Sigmoid colon (tissue), 7 donors: ENCODE measurements at places on chromosomes 5 and 9. TPM values are rescaled to one million over a fixed set of nuclear protein-coding genes. Genes with fewer than 3 reads are reported as not detected.

DNA sequence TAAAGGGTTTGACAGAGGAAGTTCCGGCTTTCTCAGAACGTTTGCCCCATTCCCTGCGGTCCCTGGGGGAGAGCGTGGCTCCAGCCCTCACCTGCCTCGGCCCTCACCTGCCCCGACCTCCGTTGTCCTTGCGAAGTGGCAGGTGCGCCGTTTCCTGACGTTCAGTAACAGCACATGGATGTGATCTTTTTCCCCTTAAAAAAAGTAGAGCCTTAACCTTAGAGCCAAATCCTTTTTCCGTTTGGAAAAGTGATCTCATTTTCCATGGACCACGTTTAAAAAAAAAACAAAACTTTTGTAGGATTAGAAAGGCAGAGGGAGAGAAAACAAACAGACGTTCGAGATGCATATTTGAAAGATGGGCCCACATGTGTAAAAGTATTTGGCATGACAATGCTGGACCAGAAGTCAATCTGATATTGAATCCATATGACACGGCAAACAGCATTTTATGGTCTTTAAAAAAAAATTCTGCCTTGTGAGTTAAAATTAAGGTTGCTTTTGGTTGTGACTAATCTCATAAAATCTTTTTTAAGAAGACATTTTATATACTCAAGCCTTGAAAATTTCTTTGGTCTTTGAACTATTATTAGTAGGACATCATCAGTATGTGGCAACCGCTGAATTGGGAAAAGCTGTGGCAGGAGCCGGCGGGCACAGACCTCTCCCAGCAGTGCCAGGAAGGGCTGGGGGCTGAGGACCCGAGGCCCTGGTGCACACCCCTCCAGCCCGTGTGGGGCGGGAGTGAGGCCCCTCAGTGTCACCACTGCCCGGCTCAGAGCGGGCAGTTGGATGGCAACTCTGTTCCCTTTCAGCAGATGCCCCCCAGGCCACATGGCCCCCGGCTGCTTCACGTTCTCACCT, 42.5 kb upstream of the EXOC3 start:
- DNase-seq = peak; percentile 61

GRCh38 chr9:93116072-93116961, 17.7 kb downstream of the NINJ1 start:
- peak; percentile 91 for DNase-seq

DNA sequence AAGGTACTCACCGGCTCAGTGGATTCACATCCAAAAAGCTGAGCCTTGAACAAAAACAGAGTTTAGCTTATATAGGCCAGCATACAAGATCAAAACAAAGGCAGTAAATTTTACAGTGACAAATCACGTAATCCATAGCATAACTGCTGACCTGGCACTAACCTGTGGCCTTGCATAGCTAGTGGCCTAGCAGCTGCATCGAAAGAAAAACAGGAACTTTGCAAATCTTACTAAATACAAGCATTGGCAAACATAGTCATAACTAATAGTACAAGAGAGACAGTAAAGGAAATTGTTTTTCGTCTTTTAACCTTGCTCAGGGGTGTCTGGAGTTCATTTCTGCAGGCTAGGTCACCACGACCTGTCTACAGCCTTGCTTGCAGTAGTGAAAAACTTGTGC, 4.8 kb downstream of the HSDL2 start:
- DNase-seq = no peak

- DNase-seq = no peak
Observed at GRCh38 chr5:134267366-134268018, 41.6 kb upstream of the PPP2CA start.

GRCh38 chr9:100595391-100596199, 17.7 kb downstream of the CAVIN4 start:
- no peak for DNase-seq

- no peak for DNase-seq
Observed at GRCh38 chr5:163347671-163348070, 89.7 kb upstream of the CCNG1 start.

GRCh38 chr5:124132843-124133242, 613.6 kb downstream of the ZNF608 start:
- DNase-seq = no peak

DNA sequence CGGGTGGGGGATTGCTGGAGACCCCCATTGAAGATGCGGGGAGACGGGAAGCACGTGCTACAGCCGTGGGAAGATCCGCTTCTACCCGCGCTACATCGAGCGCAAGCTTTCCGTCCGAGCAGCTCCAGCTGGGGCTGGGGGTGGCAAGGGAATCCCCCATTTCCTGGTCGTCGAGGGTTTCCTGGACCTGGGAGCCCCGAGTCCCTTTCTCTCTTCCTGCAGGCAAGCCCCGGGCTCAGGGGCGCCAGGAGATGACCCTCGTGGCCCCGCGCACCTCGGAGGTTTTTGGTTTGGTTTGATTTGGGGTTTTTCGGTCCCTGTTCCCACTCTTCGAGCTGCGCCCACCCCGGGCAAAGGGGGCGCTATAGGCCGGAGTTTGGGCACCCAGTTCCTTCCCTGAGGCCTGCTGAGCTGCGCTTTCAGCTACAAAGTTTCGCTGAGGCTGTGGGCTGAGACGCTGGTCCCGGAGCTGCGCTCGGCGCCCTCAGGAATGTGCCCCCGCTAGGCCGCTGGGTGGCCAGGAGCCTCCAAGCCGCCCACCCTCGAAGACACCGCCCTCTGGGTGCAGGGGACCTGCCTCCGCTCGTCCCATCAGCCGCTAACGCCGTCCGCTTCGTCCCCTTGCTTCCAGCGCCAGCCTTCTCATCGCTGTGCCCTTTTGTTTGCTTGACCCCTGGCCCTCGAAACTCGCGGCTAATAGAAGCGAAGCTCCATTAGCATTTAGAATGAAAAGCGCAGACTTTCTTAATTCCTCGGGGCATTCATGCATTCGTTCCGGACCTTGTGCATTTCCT, 2.9 kb downstream of the NR4A3 start:
- peak; percentile 69 for DNase-seq

- DNase-seq = no peak
Observed at GRCh38 chr9:131036071-131036470, 27.1 kb downstream of the LAMC3 start.

DNA sequence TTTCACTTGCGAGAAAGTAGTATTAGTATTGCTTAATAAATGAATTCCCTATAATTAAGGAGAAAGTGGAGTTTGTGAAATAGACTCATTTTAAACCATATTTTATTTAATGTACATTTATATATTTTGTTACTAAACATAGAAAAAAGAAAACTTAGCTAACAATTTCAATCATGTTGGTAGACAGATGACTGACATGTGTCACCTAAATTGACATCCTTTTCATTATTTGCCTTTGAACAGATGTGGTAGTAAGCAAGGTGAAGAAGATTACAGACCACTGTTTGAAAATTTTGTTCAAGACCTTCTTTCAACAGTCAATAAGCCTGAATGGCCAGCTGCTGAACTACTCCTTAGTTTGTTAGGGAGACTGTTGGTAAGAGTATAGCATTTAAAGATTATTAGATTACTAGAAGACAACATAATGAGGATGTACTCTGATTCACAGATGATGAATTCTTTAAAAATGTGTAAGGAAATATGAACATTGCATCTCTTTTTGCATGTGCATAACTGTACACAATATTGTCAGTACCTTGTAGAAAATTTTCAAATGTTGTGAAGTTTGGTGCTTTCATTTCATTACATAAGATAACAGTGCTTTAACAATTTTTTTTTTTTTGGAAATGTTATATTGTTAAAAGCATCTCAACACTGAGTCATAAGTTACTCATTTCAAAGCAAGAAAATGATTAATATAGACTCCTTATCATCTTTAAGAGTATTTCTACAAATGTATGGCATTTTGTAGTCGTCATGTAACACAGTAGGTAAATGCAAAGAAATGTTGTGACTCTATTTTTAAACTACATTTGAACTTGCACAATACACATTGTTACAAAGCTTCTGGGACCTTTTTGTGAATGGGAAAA, 139.5 kb downstream of the NIPBL start:
- DNase-seq = no peak

GRCh38 chr5:111932199-111932598, 175.2 kb upstream of the NREP start:
- no peak for DNase-seq

DNA sequence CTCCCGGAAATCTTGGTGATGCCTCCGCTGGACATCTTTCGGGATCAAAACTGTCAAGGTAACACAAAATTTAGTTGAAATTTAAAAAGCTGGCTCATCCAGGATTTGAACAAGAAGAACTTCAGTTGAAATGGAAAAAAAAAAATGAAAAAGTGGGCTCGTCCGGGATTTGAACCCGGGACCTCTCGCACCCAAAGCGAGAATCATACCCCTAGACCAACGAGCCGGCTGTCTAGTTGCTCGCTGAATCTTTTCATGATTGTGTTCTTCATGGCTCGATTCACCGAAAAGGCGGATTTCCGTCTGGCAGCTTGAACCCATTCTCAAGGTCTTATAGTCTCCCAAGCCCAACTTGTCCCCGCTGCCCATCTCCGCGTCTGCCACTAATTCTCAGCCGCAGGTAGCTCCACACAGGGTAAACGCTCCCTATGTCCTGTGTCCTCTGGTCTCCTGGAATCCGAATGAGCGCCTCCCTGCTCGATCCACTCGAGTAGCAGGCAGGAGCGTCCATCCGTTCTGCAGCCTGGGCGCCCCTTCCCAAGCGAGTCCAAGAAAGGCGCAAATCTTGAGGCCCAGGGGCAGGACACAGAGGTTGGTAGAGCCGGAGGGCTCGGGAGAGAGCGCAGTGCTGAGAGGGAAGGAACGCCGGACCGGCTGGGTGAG, 16.2 kb downstream of the TRIM7 start:
- peak; percentile 92 for DNase-seq

GRCh38 chr9:107755246-107755645, 265.7 kb upstream of the KLF4 start:
- DNase-seq = no peak

DNA sequence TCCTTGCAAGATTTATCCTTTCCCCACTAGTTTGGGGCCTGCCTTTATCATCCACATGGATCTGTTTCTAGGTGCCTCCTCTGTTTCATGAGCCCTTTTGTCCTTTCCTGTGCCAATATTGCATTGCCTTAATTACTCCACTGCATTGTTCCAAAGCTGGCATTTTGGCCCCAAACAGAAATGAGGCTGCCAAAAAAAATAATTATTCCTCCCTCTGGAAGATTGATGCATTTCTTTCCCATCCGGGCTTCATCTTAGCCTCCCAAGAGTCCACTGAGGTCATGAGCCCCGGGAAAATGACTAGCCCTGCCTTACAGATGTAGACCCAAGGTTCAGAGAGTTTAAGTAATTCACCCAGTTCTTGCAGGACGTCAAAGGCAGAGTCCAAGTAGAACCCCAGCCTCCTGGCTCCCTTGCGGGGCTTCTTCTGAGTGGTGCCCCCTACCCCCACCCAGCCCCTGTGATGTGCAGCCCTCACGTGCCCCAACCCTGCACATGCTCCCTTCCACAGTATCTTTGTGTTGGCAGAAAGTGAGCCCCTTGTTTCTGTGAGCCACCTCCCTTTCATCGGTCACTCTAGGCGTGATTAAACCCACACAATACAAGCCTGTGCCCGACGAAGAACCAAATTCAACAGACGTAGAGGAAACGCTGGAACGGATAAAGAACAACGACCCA, 62.1 kb downstream of the TMOD1 start:
- DNase-seq = no peak

- no peak for DNase-seq
Observed at GRCh38 chr9:17905366-17905765, 326.5 kb downstream of the SH3GL2 start.

DNA sequence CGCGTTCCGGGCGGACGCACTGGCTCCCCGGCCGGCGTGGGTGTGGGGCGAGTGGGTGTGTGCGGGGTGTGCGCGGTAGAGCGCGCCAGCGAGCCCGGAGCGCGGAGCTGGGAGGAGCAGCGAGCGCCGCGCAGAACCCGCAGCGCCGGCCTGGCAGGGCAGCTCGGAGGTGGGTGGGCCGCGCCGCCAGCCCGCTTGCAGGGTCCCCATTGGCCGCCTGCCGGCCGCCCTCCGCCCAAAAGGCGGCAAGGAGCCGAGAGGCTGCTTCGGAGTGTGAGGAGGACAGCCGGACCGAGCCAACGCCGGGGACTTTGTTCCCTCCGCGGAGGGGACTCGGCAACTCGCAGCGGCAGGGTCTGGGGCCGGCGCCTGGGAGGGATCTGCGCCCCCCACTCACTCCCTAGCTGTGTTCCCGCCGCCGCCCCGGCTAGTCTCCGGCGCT, at the start of gene DAPK1:
Gene DAPK1, plus strand, starts transcription at position 264 of the 442 bp plus-strand sequence. CDS start 1,211 bp downstream, outside the sequence.
- peak; percentile 83 for DNase-seq

DNA sequence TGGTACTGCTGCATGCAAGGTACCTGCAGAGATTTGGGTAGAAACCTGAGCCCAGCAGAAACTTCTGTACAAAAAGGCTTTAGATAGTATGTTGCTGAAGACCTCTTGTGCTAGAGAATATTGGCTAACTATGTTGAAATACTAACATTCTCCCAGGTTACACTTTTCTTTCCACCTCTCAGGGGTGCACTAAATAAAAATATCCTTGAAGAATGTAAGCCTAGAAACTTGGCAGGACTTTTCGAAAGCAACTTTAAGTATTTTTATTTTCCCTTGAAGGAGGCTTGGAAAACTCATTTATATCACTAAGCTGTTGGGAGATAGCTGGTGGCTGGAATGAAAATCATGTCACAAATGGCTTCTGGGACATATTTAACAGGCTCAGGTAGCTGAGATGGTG, 50.0 kb downstream of the FBXL7 start:
- DNase-seq = no peak

The DMGDH gene
- 3.1 TPM for total RNA-seq

The RALGDS gene
- total RNA-seq = 52.7 TPM

The TNFSF8 gene
- total RNA-seq = 1.8 TPM

The NR5A1 gene
- not detected for total RNA-seq

The CDH12 gene
- total RNA-seq = not detected

The STING1 gene
- 53.8 TPM for total RNA-seq

The MELK gene
- total RNA-seq = not detected
